Spleen (tissue), 13 donors: ENCODE measurements at places on chromosomes 13 and 19. TPM values are rescaled to one million over a fixed set of nuclear protein-coding genes. Genes with fewer than 3 reads are reported as not detected.

Gene MEF2B
- total RNA-seq = 2.6 TPM

Gene MYH14
- 0.23 TPM for total RNA-seq

Gene FKBP8
- total RNA-seq = 201 TPM

DNA sequence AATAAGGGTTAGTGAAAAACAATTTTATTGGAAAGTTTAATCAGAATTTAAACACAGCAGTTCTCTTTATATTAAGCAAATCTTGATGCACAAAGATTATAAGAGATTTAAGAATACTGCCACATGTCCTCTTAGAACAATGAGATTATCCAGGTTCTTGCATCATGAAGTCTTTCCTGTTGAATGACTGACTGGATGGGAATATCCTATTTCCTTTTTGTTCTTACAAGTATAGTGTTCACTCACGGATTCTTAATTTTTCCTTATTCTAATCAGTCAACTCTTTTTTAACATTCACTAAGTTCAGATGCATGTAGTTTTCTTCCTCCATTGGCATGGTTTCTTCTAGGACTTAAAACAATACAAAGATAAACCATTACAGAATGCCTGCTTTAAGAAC is 10.1 kb downstream of the URI1 start:
- no peaks in the 10 kb centered on the region for H3K27me3 ChIP-seq
- H3K27ac ChIP-seq = no peak overlapping the region
- no peak for DNase-seq
- peaks cover 6% of the 10 kb centered on the region for H3K4me1 ChIP-seq
- H3K36me3 ChIP-seq = no peaks in the 10 kb centered on the region

- no peak overlapping the region for H3K4me3 ChIP-seq
- peaks cover 23% of the 10 kb centered on the region for H3K27me3 ChIP-seq
- no peaks in the 10 kb centered on the region for H3K36me3 ChIP-seq
- no peak overlapping the region for H3K27ac ChIP-seq
- H3K4me1 ChIP-seq = no peaks in the 10 kb centered on the region
Observed at GRCh38 chr19:8965887-8966286, 44.3 kb downstream of the MUC16 start.
